ENCODE measurements at places on chromosomes 1 and 21.

GRCh38 chr1:117008656-117009055, 7.1 kb downstream of the CD101 start:
- no peak for DNase-seq

DNA sequence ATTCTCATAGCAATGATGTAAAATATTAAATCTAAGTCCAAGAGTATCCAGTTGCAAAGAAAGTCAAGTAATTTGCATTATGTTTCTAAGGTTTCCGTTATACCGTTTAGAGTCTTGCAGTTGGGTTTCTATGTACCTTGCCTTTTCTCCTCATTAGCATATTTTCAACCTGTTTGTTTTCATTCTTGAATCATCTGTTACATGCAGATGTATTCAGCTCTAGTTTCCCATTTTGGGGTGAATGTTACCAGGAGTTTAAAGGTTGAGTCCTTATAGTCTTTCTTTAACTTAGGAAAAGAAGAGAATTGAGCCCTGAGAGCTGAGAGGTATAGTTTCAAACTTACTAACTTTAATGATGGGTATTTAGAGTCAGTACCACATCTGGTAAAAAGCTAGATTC, 139.9 kb downstream of the NFIA start:
- no peak for DNase-seq

- no peak for DNase-seq
Observed at GRCh38 chr1:7150724-7151280, 365.5 kb downstream of the CAMTA1 start.

- DNase-seq: peak; percentile 30
Observed at GRCh38 chr1:108947871-108948525, 15.3 kb downstream of the CLCC1 start.

DNA sequence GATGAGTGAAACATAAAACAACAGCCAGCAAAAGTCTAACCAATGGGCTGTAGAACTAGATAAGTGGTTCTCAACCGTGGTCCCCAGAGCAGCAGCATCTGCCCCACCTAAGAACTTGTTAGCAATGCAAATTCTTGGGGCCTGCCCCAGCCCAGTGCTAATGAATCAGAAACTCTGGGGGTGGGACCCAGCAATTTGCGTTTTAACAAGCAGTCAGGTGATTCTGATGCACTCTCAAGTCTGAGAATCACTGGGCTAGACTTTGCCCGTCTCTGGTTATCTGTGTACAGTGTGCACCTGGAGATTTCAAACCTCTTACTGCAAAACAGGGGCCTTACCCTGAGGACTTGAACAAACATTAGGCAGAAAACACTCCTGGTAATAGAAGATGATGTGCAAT, 66.5 kb downstream of the PLXNA2 start:
- no peak for DNase-seq

- DNase-seq: no peak
Observed at GRCh38 chr1:10388387-10388715, 10.5 kb upstream of the PGD start.

GRCh38 chr1:3642919-3643675, 6.8 kb downstream of the WRAP73 start:
- DNase-seq: no peak

Measured in midbrain (tissue), 1 donor.